ENCODE measurements at places on chromosomes 6 and 20.
A peak's percentile ranks its signal among the peaks of the same experiment; 100 is the strongest.

- no peak for DNase-seq
Measured at GRCh38 chr6:163655217-163656121, 241.0 kb downstream of the QKI start.

DNA sequence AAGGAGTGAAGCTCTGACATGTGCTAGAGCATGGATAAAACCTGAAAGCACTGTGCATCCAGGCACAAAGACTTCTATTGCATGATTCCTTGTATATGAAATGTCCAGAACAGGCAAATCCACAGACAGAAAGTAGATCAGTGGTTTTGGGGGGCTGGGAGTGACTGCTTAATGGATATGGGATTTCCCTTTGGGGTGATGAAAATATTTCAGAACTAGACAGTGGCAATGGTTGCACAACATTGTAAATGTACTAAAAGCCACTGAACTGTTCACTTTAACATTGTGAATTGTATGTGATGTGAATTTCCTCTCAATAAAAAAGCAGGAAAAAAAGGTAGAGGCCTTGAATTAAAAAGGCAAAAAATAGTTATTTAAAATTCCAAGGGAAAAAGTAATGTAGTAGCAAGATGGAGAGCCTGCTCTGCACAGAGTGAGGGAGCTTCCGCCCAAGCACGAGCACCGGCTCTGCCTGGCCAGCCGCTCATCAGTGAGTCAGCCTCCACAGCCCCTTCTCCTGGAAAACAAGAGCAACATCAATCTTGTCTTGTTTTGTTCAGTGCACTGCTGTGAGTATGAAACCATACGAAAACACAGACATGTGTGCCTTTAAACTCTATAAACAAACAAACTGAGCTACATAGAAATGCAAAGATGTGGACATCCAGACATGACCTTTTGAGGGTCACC, 74.6 kb upstream of the THBS2 start:
- DNase-seq: no peak

GRCh38 chr20:6381887-6382286, 259.1 kb upstream of the FERMT1 start:
- DNase-seq: no peak

- DNase-seq: no peak
Measured at GRCh38 chr6:3471711-3472110, 14.9 kb upstream of the SLC22A23 start.

DNA sequence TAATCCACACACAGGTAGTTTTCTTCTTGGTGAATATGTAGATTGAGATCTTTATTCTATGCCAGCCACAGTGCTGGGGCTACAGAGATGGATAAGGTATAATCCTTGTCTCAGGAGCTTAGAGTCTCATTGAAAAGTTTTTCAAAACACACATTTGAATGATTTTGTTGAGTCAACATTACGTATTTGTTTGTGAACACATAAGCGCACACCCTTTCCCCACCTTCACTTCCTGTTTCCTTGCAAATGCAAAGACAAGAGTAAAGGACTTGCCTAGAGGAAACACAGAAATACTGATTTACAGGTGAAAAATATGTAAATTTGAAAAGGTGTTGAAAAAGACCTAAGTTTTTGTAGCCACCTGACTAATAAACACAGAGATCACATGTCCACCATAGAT, 27.8 kb downstream of the VAPB start:
- DNase-seq: no peak

DNA sequence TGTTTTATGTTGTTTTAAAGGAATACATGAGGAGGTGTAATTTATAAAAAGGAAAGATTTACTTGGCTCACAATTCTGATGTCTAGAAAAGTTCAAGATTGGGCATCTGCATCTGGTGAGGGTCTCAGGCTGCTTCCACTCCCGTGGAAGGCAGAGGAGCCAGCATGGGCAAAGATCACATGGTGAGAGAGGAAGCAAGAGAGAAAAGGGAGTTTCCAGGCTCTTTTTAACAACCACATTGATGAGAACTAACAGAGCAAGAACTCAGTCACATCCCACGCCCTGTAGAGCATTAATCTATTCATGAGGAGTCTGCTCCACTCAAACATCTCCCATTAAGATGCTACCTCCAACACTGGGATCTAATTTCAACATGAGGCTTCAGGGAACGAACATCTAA, 1666.3 kb downstream of the HACE1 start:
- DNase-seq: no peak

GRCh38 chr6:140403020-140403419, 1028.6 kb upstream of the CITED2 start:
- no peak for DNase-seq

DNA sequence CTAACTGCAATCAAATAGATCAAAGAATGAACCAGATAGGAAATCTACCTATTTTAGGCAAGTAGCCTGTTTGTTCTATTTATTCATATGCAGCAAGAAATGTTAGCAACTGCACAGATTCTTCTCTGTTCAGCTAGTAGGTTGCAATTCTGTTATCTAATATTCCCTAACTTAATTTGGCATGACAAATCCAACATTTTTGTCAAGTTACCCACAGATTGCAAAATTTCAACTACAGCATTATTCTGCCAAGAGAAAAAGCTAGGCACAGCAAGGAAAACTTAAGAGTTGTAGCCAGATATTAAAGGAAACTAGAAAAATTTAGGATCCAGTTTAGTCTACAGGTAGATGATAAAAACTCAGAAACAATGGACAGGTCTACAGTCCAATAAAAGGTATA, 104.4 kb upstream of the SYNCRIP start:
- DNase-seq: no peak

- no peak for DNase-seq
Measured at GRCh38 chr20:48375804-48376203, 452.0 kb downstream of the PREX1 start.

- DNase-seq: peak; percentile 19
Measured at GRCh38 chr6:88910922-88911778, 52.3 kb downstream of the RNGTT start.

GRCh38 chr6:127606131-127606562, 29.2 kb downstream of the C6orf58 start:
- DNase-seq: peak; percentile 83

- no peak for DNase-seq
Measured at GRCh38 chr6:53238311-53238710, 89.7 kb upstream of the GCM1 start.

GRCh38 chr20:56816349-56816748, 187.2 kb downstream of the TFAP2C start:
- no peak for DNase-seq

GRCh38 chr6:25925876-25926275, 4.6 kb downstream of the SLC17A2 start:
- DNase-seq: no peak

- no peak for DNase-seq
Measured at GRCh38 chr6:164827537-164827936, 481.9 kb downstream of the C6orf118 start.

GRCh38 chr20:40689943-40690835, 1.2 kb upstream of the MAFB start:
- DNase-seq: peak; percentile 60

DNA sequence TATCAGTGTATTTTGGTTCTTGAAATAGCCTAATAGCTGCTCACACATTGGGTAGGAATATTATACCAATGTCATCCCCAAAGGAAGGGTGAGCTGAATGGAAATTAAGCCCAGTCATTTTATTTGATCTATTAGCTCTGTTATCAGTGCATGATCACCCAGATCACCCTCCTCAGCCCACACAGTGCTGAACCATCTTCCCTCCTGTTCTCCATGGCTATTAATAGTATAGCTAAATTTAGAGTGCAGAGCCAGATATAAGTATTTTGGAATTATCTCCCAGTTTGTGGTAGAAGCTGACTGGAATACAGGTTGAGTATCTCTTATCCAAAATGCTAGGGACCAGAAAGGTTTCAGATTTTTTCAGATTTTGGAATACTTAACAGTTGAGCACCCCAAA, 45.4 kb downstream of the KCTD20 start:
- DNase-seq: no peak

GRCh38 chr6:33521489-33522091, 58.5 kb downstream of the BAK1 start:
- DNase-seq: no peak

- DNase-seq: no peak
Measured at GRCh38 chr6:11771473-11772048, 7.0 kb downstream of the ADTRP start.

GRCh38 chr6:89843070-89843469, 13.4 kb downstream of the CASP8AP2 start:
- no peak for DNase-seq

- no peak for DNase-seq
Measured at GRCh38 chr6:96657344-96657743, 94.4 kb downstream of the FHL5 start.

DNA sequence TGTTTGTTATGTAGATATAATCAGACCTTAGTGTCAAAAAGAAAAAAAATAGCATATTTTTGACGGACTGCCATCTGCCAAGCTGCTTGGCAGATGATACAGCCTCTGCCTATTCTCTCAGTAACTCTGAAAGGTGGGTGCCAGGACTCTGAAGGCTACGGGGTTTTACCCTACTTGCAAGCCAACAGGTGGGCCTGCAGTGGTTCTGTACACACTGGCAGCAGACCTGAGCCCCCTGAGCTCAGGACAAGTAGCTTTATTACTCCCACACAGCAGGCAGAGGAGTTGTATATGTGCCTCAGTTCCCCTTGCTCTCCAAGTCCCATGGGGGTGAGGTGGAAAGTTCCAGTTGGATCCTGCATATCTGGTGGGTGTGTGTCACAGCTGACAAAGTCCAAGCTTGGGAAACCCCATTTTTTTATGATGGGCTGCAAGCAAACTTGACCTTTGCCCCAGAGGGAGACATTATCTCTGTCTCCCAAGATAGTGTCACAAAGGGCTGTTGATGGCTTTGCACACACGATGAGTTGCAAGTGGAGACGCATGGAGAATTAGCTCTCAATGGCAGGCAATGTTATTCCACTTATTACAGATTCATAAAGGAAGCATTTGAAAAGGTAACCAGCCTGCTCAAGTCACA, 20.5 kb upstream of the AFDN start:
- DNase-seq: peak; percentile 75

DNA sequence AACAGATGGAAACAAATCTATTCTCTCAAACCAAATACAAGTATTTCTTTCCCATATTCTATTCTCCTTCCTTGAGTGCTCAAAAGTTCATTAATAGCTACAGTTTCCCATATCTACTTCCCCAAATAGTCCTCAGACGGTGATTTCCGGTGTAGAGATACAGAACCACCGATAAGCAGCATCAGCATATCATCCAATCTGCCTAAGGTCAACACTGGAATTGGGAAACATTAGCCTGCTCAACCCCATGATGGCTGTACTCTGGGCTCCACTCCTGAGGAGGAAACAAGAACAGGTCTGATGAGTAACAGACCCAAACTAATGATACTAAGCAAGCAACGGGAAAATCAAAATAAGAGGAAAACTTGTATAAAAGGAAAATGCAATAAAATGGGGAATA, 115.6 kb downstream of the EPB41L2 start:
- no peak for DNase-seq

- no peak for DNase-seq
Measured at GRCh38 chr20:5789827-5790226, 39.6 kb downstream of the SHLD1 start.

GRCh38 chr6:21753241-21754108, 159.9 kb downstream of the SOX4 start:
- no peak for DNase-seq

GRCh38 chr20:47849006-47849405, 63.7 kb upstream of the SULF2 start:
- no peak for DNase-seq

DNA sequence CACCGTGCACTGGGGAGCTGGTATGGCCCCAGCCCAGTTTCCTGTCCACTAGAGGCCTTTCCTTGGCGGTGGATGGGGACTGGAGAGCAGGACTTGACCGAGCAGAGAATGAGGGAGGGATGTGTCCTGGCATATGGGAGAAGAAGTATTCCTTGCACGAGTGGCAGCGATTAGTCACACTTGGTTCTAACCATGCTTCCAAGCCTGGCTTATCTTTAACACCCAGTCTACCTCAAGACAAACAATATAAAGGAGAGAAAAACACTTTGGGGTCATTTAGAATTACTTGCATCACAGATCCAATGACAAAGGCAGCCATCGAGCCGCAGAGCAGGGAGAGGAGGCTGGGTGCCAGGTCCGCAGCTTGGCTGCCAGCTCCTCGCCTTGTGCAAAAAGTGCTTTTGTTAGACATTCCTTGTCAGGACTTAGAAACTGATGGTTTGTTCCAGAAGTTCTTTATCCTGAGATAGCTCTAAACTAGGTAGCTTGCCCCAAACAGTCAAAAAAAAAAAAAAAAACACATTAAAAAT, 214.9 kb upstream of the GMDS start:
- no peak for DNase-seq

DNA sequence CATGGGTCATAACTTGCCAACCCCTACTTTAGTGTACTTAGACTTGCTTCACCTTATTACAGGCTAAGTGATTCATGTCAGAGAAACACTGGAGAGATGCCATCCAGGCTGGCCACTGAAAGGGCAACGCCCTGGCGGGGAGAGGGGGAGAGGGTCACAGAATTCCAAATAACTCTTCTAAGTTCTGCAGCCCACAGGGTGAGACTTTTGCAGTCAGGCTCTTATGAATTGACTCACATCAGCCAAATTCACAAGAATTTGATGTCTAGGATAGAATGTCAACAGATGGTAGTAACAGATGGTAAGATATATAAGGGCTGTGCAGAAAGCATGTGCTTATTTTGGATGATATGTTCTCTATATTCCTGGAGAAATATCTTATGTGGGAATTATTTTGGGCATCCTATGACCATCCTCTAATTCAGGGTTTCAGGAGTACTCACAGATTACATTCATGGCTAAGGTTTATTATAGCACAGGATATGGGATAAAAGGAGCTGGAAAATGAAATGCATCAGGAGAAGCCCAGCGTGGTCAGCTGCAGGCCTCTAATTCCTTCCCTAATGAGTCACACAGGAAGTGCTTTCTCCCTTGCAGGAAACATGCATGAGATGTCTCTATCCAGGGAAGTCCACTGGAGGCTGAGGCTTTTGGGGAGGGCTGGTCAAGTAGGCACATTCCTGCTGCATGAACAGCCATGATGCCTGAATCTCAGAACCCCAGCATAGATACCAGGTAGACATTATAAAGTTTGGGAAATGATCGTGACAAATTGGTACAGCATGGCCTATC, 58.7 kb upstream of the RIN2 start:
- peak; percentile 85 for DNase-seq

GRCh38 chr6:116797585-116797984, 31.3 kb downstream of the GPRC6A start:
- no peak for DNase-seq

- DNase-seq: no peak
Measured at GRCh38 chr6:33160728-33161344, 31.4 kb downstream of the COL11A2 start.

GRCh38 chr6:134720353-134721059, 229.4 kb downstream of the ALDH8A1 start:
- no peak for DNase-seq

DNA sequence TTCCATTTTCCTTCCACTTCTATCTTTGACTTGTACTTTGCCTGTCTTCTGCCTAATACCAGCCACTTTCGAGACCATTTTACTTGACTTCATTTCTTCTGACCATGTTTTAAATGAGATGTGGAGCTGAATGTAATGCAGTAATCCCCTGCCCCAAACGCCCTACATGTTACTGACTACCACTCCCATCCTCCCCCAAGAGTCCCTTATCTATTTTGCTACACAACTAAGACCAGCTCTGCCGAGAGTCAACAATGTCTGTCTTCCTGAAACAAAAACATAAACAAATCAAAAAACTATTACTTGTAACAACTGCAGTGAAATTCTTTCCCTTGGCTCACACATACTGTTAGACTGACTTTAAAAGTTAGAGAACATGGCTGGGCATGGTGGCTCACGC, 27.1 kb upstream of the KIAA1586 start:
- DNase-seq: no peak
